ENCODE measurements at places on chromosomes 7 and 10.

DNA sequence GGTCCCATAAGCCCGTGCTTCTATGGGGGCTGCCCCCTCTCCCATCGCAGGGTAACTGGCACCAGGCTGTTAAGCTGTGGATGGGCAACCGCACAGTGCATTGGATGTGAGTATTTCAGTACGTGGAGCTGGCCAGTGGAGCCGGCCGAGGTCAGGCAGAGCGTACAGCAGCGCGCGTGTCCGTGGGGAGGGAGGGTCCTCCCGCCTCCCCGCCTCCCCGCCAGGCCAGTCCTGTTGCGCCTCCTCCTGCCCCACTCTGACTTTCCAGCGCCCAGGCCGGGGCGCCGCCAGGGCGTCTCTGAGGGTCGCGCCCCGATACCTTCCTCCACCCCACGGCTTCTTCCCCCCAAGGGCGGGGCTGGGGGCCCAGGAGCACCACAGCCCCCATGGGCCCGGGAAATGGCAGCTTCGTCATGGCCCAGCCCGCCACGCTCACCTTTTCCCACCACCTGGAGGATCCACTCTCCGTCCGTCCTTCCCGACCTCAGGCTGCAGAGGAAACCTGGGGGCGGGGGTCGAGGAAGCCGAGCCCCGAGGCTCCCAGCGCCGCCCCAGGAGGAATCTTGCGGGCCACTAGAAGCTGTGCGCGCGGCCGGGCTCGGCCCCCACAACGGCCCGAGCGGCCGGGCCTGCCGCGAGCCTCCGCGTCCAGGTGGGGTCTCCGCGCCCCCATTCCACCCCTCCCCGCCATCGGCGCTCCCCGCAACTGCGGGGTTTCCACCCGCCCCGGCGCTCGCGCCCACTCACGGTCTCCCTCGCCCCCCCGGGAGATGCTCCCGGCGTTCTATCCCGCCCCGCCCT is 831 bp upstream of the PFKP start:
- DNase-seq, result no peak

DNA sequence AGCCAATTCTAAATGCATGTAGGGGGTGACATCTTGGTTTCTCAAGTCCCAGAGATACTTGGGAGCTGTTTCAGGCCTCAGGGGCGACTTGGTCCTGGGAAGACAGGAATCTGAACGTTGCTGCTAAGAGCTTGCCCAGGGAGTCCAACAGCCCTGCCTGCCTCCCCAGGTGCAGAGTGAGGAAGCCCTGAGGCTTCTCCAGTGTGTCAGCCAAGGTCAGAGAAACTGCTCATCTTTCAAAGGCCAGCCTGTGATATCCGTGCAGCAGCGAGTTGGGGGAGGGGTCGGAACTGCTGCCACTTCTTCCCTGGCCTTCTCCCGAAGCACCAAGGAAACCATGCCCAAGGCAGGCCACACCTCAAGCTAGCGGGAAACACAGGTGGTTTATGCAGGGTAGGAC is 9.7 kb downstream of the GDF2 start:
- no peak for DNase-seq

GRCh38 chr7:25478925-25479324 is 250.6 kb upstream of the NPVF start:
- DNase-seq, result no peak

DNA sequence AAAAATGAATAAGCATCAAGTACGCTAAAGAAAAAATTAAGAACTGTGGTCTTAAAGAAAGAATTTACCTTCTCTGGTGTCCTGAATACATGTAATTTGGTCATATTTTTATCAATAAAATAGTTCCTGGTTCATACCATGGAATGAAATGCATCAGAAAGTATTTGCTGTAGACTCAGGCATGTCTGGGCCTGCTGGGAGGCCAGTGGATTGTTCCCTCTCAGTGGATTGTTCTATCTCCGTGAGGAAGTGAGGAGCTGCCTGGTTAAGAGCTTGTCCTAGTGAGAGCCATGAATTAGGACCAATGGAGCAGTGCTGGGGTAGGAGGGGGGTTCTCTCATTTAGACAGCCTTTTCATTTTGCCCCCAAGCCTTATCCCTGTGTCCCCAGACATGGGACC is 211.7 kb upstream of the HABP2 start:
- DNase-seq, result no peak

- DNase-seq, result no peak
These were observed 36.9 kb downstream of the GDI2 start for GRCh38 chr10:5776136-5776880.

- DNase-seq, result no peak
These were observed 140.5 kb downstream of the CAMK1D start for GRCh38 chr10:12489806-12490205.

- no peak for DNase-seq
These were observed 394.2 kb downstream of the LRMDA start for GRCh38 chr10:75825661-75826060.

DNA sequence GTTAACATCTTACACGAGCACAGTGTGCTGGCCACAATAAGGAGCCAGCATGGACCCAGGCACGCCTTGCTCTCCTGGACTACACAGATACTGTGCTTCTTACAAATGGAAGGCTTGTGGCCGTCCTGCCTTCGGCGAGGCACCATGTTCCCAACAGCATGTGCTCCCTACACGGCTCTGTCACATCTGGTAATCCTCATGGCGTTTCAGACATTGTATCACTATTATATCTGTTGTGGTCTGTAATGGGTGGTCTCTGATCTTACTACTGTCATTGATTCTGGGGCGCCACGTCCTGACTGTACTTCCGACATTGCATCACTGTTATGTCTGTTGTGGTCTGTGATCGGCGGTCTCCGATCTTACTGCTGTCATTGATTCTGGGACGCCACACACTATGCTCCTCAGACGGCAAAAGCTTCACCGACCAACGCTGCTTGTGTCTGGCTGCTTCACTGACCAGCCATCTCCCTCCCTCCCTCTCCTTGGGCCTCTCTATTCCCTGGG is 195.4 kb downstream of the MAD1L1 start:
- DNase-seq, result no peak

DNA sequence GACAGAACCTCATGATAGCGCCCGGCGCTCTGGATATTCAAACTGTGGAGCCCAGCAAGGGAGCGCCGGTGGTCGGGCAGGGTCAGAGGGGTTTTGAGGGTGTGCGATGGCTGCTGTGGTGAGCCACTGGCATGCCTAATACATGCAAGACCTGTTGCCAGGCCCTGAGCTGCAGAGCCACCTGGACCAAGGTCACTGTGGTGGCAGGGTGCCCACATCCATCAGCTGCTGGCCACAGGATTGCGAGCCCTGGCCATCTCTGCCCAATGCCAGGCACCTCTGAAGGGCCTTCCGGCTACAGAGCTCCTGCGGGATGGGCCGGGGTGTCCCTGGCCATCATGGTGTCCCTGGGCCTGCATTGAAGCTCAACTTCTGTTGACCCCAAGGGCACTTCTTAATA is 123.0 kb upstream of the TNRC18 start:
- DNase-seq, result no peak

DNA sequence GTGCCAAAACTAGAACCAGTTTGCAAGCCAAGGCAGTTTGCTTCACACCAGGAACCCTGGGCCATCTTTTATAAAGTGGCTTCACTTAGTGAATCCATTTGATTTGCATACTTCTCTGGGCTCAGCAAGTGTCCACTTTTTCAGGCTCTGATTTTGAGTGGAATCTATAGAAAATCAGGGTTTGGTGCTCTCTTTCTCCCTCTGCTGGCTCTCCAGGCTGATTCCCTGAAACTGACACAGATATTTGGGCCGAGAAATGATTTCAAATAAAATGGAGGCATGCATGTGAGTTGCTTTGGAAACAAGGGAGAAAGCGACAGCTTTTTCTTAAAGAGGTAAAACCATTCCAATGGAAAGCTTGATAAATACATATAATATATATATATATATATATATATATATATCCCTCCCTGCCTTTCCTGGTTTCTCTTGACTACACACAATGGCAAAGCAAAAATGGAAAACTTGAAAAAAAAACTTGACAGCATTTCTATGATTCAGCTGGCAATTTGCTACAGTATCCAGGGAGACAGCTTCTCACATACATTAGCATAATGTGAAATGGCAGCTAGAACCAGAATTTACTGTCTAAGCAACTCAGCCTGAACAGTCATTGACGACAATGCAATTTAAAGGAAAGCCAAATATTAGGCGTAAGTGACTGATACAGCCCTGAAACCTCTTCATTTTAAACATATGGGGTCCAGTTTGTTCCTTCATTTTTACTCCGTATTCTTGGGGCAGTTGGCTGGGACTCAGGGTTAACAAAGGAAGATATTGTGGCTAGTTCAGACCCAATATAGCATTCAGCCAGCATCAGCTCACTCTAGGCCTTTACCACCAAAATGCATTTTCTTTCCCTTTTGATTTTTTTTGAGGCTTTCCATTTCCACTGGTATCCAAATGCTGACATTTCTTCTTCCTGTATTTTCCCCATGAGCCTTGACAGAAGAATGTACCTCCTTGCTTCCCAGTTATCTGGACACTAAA is 188.5 kb downstream of the TMEM178B start:
- DNase-seq, result no peak
